ENCODE measurements at places on chromosomes 2 and 18.

DNA sequence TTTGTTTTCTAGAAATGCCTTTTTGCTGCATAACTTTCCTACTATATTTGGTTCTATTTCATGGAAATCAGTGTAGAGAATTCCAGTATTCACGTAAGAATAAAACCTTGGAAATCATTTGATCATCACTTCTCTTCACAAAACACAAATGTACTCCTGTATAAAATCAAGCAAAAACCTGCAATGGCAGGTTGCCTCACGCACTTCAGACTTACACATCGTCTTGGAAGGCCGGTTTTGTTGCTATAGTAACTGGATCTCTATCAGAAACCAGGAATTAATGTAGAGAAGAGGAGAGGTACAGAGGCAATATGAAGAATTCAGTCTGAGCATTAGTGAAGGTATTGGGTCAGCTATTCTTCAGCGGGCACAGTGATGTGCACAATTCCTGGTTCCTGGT is 370.7 kb upstream of the CYRIA start:
- DNase-seq: no peak

GRCh38 chr2:138536740-138537139 is 35.2 kb downstream of the SPOPL start:
- DNase-seq: no peak

DNA sequence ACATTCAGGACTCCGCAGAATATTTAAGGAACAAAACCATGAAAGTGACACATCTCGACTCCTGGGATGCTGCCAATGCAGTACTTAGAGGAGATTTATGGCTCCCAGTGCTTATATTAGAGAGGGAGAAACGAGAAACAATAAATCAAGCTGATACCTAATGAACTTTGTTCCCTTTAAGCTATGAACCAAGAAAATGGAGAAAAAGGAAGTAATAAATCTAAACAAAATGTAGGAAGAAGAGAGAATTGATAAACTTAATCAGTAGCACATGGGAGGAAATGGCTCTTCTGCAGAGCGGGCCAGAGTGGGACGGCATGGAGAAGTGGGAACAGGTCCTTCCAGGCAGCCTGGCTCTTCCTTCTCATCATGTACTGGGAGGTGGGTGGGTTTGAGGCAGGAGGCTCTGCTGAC is 42.7 kb downstream of the NPPC start:
- DNase-seq: peak; percentile 55

- no peak for DNase-seq
These were observed 500.5 kb upstream of the RAB6C start for GRCh38 chr2:129478902-129479517.

DNA sequence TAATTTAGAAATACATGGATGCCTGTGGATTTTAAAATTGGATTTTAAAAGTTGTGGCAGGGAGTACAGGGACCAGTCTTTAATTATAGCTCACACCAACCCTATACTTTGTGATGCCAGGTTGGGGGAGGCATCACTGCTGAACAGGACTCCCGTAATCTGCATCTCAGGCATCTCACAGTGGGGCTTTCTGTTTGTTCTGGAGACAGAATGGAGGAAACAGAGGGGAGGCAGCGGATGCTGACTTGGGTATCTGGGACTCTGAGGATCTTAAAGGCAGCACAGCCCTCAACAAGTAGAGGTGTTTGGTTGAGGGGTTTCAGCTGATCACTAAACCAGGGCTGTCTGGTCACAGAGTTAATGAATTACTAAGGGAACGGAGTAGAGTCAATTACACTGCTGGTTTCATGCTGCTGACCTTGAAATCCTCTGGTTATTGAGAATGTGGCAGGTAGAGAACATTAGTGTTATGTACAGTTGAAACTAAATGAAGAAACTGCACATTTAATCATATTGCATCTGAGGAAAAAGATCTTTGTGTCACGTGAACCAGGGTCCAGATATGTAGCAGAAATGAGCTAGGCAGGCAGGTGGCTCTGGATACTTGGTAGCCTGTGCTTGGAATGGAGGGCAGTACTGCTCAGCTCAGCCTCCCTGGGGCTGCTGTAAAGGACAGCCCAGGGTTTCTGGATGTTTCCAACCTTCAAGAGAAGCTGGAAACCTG is 40.3 kb downstream of the FHOD3 start:
- DNase-seq: no peak

DNA sequence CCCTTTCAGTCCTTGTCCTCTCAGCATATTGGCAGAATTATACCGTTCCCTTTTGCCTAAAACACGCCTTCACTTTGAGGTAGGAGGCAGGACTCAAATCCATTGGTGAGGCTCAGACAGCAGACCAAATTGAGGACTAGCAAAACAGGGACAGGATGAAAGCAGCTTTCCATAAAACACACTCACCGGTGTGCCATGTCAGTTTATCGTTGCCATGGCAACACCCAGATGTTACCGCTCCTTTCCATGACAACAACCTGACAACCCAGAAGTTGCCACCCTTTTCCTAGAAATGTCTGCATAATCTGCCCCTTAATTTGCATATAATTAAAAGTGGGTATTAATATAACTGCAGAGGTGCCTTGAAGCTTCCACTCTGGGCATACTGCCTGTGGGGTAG is 730.4 kb downstream of the METTL4 start:
- DNase-seq: no peak

DNA sequence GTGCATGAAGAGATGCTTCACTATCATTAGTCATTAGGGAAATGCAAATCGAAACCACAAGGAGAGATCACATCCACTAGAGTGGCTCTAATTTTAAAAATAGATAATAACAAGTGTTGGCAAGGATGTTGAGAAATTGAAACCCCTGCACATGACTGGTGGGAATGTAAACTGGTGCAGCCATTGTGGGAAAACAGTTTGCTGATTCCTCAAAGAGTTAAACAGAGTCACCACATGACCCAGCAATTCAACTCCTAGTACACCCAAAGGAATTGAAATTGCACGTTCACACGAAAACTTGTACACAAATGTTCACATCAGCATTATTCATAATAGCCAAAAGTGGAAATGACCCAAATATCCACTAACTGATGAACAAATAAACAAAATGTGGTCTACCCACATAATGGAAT is 179.5 kb downstream of the BCL2 start:
- DNase-seq: no peak

GRCh38 chr2:46029332-46029811 is 267.8 kb upstream of the EPAS1 start:
- DNase-seq: no peak

DNA sequence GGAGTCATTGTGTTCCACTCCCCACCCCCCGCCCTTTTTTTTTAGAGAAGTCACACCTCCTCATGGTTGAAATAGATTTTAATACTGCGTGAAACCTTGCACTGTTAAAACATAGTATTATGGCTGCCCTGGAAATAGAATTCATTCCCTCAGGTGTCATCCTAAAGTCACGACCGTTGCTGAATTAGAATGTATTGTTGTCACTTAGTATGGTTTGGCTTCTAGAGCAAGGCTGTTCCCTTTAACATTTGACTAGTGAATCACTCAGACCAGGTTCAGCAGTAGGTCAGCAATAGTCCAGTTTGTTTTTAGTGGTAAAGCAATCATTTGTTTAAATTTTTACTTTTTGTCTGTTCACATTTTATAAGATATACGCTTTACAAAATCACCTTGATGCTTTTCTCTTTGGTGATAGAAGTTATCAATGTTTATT is 1.2 kb downstream of the BABAM2 start:
- no peak for DNase-seq

- peak; percentile 22 for DNase-seq
These were observed 47.0 kb downstream of the UGP2 start for GRCh38 chr2:63888490-63889402.

GRCh38 chr2:168255103-168255502 is 7.7 kb upstream of the STK39 start:
- DNase-seq: no peak

DNA sequence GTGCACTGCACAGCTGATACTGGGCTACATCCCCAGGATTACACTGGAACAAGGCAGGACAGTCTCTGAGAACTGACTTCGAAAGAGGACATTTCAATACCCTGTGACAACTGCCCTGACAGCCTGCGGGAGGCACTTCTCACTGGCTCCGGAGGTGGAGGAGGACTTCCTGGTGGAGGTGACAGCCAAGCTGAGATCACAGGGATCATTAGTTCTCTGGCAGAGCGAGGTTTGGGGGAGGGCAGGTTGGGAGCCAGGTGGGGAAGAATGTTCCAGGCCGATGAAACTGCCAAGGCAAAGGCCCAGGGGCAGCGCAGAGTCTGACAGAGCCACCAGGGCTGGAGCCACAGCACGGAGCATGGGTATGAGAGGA is 28.0 kb upstream of the NPAS2 start:
- no peak for DNase-seq

DNA sequence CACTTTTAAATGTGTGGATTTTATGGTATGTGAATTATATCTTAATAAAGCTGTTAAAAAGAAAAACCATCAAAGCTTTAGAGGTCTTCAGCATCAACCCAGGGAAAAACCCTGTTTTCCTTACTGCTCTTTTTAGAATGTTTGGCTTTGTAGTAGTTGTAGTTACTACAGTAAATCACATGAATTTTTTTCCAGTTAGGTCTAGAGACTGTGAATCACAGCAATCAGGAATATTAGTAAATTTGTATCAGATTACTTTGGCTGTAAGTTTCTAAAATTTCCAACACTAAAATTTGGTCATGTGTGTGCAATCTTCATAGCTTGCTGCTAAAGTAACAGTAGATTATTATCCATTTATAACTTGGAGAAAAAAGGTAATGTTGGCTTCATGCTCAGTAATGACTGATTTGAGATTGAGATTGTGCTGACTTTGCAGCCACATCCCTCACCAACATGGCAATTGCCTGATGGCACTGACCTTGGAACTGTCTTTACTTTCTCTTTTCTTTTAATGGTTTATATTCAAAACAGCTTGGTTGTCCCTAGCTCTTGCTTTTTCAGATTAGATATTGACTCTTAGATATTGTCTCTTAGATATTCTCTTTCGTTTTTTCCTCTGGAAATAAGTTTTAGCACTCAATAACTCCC is 41.1 kb downstream of the LCLAT1 start:
- DNase-seq: no peak

- DNase-seq: no peak
These were observed 167.0 kb downstream of the ZNF804A start for GRCh38 chr2:184765112-184765895.

DNA sequence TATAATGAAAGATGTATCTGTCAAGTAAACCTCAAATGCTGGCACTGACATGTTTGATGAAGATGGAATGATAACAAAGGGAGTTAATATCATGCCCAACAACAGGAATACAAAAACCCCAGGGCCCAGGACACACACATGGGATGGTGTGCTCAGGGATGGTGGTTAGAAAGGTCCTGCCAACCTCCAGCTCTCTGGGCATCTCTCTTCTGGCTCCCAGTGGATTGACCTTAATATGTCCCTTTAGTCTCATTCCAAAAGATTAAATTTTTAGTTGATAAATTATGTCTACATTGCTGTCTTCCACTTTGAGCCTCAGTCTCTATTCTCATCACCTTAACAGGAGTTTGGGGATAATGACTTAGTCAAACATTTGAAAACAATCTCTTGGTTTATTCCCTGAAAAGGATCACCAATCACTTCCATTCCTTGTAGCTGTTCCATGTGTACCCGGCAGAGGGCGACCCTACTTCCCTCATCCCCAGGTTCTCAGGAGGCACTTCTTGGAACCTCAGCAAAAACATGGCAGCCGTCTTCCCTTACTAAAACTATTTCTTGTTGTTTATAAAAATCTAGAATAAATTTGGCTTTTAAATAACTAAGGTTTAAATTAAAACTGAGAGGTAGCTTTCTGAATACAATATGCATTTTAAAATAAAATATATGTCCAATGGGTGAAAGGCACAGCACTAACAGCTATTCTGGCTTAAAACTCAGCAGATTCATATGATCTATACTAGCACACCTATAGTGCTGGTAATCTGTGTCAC is 29.6 kb downstream of the MCEE start:
- DNase-seq: peak; percentile 5

- DNase-seq: no peak
These were observed 177.9 kb downstream of the LRRTM1 start for GRCh38 chr2:80126596-80127189.

DNA sequence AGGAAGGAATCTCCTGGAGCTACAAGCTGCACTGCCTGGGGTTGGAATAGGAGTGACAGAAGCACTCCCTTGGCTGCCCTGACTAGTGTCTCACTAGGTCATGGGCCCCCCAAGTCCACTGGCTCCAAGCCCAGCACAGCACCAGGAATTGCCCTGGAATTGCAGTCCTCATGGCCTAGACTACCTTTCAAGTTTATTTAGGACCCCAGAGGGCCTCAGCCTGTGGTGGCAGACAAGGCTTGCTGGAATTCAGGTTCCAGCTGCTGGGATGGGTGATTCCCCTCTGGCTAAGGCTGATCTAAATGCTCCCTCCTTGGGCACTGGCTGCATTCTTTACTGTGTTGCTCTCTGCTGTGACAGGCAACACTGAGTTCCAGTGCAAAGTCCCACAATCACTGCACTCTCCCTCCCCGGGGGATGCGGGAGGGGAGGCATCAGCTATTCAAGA is 14.0 kb downstream of the STRADB start:
- DNase-seq: no peak

DNA sequence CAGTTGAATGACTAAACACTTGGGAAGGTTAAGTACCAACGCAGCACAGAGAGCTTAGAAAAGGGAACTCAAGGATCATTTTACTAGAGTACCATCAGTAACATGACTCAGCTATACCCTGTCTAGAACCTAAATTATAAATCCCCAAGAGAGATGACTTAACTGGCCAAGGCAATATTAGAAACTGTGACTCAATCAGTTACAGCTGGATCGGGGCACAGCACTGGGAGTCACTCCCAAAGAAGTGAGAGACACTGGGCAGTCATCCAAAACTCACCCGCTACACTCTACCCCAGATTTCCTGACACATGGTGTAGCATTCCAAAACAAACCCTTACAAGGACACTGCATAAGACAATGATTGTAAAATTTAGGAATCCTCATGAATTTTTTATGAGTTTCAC is 17.7 kb downstream of the IWS1 start:
- DNase-seq: no peak
